ENCODE measurements at places on chromosomes 5 and 9. TPM values are rescaled to one million over a fixed set of nuclear protein-coding genes. Genes with fewer than 3 reads are reported as not detected.

PCDHB2 gene
- 33.7 TPM for total RNA-seq

RALGPS1 gene
- 16.7 TPM for total RNA-seq

SEMA5A gene
- total RNA-seq, result 92.9 TPM

EDIL3 gene
- 15.4 TPM for total RNA-seq

All from type B pancreatic cell (in vitro differentiated cells).